Caki2 (cell line): ENCODE measurements at places on chromosomes 2 and 18. TPM values are rescaled to one million over a fixed set of nuclear protein-coding genes. Genes with fewer than 3 reads are reported as not detected.

DNA sequence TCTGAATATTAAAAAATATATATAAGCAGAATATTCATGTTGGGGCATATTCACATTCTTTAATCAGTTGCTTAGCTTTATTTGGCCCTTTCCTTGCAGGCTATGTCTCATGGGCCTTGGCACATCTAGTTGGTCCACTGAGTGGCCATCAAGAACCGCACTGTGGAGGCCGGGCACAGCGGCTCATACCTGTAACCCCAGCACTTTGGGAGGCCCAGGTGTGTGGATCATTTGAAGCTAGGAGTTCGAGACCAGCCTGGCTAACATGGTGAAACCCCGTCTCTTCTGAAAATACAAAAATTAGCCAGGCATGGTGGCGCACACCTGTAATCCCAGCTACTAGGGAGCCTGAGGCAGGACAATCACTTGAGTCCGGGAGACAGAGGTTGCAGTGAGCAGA lies 127.6 kb upstream of the TANK start:
- DNase-seq, result no peak

- no peak for DNase-seq
Observed at GRCh38 chr2:28601616-28602015, 105.8 kb downstream of the PLB1 start.

DNA sequence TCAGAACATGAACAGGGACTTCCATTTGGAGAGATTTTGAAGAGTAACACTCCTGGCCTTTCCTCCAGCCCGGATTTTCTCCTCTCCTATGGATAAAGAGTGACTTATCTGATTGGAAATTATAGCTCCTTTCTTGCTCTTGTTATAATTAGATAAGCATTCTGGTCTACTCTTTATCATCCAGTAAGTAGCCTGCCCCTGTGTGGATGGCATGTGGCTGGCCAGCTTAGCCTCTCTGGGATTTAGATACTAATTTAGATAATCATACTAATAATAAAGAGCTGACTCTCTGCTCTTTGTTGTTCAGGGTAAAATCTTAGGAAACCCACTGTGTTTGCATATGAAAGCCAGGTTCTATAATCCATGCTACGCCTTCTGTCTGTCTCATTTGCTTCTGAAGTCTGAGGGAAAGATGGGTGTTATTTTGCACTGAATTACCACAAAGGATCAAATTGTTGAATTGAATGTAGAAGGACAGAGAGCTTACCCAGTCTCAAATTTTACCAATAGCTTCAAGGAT lies 438.8 kb downstream of the SPAG16 start:
- DNase-seq, result no peak

DNA sequence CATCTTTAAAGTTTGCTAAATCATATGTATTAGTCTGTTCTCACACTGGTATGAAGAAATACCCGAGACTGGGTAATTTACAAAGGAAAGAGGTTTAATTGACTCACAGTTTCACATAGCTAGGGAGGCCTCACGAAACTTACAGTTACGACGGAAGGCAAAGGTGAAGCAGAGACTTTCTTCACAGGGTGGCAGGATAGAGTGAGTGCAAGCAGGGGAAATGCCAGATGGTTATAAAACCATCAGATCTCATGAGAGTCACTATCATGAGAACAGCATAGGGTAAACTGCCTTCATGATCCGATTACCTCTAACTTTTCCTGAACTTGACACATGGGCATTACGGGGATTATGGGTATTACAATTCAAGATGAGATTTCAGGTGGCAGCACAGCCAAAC lies 1075.2 kb upstream of the NRXN1 start:
- no peak for DNase-seq

GRCh38 chr2:39514825-39515224 lies 77.7 kb upstream of the MAP4K3 start:
- no peak for DNase-seq

DNA sequence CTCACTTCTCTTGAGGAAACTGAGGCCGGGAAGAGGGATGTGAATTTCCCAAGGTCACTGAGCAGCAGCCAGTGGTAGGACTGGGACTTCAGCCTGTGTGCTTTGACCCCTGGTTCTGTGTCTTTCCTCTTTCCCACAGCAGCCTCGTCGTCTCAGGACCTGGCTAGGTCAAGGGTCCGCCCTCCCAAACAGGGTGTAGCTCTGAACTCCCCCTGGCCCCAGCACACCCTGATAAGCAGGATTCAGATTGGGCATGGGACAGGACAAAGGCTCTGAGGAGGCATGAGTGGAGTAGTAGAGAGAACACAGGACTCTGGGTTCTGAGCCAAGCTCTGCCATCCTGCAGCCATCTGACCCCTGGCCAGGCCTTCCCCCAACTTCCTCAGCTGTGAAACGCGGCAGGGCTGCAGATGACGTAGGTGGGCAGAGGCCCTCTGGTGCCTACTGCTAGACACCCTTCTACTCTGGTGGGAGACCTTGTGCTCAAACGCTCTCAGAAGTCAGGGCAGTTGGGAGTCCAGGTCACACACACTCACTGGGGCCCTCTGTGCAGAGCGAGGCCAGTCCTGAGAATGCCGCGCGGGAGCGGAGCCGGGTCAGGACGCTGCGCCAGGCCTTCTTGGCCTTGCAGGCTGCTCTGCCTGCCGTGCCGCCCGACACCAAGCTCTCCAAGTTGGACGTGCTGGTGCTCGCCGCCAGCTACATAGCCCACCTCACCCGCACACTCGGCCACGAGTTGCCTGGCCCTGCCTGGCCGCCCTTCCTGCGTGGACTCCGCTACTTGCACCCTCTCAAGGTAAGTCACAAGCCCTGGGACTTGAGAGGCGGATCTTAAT lies 984 bp downstream of the TCF23 start:
- no peak for DNase-seq

GRCh38 chr2:225233234-225233633 lies 166.3 kb upstream of the NYAP2 start:
- DNase-seq, result no peak

DNA sequence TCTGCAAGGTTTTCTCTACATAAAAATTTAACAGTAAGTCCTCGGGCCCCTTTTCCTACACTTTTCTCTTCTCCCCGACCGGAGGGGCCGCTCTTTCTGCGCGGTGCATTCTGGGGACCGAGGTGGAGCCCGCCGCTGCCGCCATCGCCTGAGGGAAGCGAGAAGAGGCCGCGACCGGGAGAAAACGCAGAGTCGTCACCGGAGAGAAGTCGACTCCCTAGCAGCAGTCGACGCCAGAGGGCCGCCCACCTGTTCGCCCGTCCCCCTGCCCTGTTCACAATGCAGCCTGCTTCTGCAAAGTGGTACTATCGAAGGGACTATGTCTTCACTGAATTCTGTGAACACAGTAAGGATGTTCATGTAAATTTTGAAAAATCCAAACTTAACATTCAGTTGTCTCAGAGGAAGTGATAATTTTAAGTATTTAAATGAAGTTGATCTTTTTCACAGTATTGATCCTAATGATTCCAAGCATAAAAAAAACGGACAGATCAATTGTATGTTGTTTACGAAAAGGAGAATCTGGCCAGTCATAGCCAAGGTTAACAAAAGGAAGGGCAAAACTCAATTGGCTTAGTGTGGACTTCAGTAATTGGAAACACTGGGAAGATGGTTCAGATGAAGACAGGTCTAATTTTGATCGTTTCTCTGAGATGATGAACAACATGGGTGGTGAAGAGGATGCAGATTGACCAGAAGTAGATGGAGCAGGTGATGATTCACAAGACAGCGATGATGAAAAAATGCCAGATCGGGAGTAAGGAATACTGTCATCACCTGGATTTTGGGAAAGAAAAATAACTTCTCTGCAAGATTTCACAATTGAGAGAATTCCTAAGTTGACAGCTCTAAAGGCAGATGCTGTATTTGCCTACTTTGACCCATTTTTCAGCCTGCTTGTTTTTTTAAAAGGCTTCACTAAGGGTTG lies 55.8 kb downstream of the ASXL2 start:
- DNase-seq, result no peak

DNA sequence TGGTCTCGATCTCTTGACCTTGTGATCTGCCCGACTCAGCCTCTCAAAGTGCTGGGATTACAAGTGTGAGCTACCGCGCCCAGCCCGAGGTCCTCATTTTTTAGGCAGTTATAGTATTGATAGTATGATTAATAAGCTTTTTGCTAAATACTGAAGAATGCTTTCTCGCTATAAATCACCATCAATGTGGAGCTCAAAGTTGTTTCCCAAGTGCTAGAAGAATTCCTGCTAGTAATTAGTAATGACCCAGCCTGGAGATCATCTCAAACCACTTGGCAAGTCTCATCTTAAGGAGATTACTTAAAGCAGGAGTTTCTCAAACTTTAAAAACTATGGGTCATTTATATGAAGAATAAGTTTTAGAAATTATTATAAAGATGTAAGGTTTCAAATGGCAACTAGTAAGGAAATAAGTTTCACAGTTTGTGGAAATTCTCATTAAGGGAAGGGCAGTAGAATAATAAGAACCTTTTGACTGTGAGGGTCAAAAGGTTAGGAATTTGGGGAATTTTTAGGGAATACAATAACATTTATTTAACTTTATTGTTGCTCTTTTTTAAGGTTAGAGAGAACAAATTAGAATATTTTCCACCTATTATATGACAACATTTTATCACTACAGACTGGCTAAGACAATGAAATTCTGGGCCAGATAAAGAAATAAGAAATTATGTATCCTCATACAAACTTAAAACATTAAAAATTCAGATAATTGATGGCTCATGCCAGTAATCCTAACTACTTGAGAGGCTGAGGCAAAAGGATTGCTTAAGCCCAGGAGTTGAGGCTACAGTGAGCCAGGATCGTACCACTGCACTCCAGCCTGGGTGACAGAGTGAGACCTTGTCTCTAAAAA lies 148.6 kb upstream of the MAP3K20 start:
- DNase-seq, result no peak

GRCh38 chr2:201900362-201900761 lies 94.0 kb downstream of the CDK15 start:
- no peak for DNase-seq

- DNase-seq, result peak; percentile 89
Observed at GRCh38 chr2:77161009-77161408, 361.2 kb downstream of the LRRTM4 start.

The IL1RL1 gene
- total RNA-seq, result not detected in 2 replicates

The HOXD13 gene
- total RNA-seq, result not detected in 2 replicates

The PNO1 gene
- 29.2 and 30.9 TPM in 2 replicates for total RNA-seq

The MSH2 gene
- total RNA-seq, result 29.9 and 34.3 TPM in 2 replicates

The VIL1 gene
- total RNA-seq, result not detected in 2 replicates
